ENCODE measurements at places on chromosomes 5 and 9.

- no peak for DNase-seq
These were observed 281.1 kb upstream of the ANKRD55 start for GRCh38 chr5:56514245-56514644.

DNA sequence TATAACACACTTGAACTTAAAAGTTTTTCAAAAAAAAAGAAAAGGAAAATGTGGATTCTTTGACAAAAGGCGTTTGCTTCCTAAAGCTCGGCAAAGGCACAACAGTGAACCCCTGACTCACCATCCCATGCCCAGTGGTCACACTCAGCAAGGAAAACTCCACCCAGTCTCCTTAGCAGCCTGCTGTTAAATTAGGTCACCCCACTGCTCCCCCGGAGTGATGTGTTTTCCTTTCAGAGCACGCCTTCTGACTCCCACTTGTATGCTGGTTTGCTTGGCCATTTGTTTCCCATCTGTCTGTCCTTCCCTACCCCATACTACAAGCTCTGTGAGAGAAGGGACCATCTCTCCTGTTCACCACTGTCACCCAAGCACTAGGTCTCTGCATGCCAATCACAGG is 23.8 kb downstream of the RETREG1 start:
- DNase-seq = no peak

GRCh38 chr5:15007646-15008045 is 136.1 kb upstream of the ANKH start:
- DNase-seq = no peak

- no peak for DNase-seq
These were observed 59.0 kb downstream of the ZNF622 start for GRCh38 chr5:16406630-16407029.

DNA sequence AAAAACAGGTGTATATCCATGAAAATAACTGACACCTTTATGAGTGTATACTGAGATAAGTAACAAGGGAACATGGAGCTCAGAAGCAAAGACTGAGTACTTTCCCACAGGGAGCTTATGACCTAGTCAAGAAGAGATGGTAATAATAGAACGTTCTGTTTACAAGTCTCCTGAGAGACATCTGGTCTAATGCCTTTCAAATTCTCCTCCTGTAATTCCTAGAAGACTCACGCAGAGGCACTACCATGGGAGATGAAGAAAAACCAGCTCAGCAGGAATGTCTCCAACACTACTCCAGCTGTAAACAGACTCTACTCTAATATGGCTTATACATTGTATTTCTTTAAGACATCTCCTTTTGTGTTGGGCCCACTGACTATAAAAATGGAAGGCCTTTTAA is 503.6 kb upstream of the TUSC1 start:
- no peak for DNase-seq
